ENCODE measurements at places on chromosomes 7 and 10.

DNA sequence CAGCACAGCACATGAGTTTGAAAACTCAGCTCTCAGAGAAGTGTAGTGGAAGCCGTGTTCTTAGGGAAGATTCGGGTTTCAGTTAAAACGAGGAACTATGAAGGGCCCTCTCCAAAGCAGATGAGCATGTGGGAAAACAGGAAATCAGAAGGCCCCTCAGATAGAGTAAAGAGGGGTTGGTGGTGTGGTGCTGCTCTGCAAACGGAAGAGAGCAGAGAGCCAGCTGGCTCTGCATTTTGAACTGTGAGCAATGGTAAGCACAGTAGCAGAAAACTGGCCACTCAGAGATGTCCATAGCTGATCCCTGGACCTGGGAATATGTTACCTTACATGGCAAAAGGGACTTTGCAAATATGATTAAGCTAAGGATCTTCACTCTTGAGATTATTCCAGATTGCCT is 27.9 kb upstream of the CUL1 start:
- DNase-seq = no peak

- DNase-seq = no peak
Measured at GRCh38 chr10:75427951-75428350, 3.5 kb upstream of the LRMDA start.

- DNase-seq = no peak
Measured at GRCh38 chr7:9307131-9307530, 873.7 kb downstream of the NXPH1 start.

- no peak for DNase-seq
Measured at GRCh38 chr7:90710466-90710850, 114.3 kb downstream of the CDK14 start.

DNA sequence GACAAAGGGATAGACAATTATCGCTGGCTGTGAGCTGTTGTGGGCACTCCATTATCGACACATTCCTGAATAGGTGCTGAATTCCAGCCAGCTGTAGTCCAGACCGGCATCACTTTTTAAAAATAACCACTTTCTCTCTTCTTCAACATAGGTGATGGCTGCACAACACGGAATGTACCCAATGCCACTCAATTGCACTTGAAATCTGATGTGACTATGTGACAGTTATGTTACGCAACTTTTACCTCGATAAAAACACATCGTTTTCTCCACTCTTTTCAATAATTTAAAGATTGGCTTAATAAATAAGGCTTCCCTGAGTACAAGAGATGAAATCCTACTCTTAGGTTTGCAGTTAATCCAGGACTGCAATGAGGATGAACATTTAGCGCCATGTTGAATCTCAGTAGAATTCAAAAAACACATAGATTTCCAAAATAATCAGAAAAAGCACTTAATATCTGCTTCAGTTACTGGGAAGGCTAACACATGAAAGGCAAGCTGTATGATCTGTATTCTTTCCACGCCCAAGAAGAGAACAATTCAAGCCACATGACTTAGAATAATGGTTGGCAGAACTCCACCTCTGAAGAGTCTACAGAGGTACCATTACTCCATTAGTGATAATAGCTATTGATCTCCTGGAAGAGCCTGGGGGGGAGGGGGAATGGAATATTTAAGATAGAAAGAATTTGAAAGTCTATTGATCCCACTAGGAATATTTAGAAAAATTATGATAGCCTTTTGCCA is 3.6 kb downstream of the YWHAG start:
- no peak for DNase-seq

DNA sequence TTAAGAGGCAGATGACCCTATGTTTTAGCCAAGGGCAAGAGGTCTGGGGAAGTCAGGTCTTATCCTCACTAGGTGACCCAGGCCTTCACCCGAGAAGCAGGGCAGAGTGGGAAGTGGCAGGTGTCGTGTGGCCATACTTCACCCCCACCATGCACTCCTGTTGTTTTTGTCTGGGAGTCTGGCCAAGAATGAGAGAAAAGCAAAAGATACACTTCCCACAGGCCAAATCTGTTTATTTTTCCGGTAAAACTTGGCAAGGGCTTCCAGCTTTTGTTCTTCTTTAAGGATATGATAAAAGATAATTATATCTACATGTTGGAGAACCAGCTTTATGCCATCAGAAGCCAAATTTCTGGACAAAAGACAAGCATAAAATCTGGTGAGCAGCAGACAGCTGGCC is 137.4 kb upstream of the CDC14C start:
- no peak for DNase-seq

DNA sequence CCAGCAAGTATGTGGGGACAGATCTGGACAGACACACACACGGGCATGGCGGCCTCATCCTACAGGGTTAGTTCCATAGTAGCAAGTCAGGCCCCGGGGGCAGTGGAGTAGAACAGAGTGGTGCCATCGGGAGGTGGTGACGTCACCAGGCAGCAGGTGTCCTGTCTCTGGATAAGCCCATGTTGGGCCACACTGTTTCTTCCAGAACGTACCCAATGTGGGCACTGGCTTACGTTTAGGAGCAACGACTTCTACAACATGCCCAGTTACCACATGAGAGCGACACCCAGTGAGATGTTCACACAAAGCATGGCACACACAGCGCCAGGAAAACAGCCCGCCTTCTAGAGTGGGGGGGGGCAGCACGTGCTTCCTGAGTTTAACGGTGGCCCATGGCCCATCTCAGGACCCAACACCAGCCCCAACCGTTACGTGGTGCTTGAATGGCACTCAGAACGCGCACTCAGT is 67.8 kb downstream of the CTBP2 start:
- no peak for DNase-seq

DNA sequence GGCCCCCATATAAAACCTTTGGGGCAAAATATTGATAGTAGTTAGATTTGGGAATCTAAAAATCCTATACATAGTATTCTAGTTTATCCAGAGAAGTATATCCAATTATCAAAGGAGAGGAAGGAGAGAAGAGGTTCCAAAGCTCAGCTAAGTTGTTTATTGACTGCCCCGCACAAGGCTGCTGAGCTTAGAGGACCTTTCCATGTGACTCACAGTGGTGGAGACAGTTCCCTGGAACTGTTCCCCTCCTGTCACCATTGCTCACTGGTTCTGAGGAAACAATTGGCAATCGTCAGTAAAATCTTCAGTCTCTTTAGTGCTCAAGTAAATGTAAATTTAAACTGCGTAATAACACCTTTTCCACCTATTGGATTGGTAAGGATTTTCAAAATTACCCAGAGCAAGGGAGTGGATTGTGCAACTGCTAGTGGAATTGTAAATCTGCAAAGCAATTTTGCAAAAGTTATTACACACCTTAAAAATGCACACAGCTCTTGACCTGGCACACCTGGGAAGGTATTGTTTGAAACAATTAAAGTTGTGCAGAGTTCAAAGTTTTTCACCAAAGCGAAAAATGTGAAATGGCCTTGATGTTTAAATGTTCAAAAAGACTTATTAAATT is 63.1 kb downstream of the EEPD1 start:
- no peak for DNase-seq

DNA sequence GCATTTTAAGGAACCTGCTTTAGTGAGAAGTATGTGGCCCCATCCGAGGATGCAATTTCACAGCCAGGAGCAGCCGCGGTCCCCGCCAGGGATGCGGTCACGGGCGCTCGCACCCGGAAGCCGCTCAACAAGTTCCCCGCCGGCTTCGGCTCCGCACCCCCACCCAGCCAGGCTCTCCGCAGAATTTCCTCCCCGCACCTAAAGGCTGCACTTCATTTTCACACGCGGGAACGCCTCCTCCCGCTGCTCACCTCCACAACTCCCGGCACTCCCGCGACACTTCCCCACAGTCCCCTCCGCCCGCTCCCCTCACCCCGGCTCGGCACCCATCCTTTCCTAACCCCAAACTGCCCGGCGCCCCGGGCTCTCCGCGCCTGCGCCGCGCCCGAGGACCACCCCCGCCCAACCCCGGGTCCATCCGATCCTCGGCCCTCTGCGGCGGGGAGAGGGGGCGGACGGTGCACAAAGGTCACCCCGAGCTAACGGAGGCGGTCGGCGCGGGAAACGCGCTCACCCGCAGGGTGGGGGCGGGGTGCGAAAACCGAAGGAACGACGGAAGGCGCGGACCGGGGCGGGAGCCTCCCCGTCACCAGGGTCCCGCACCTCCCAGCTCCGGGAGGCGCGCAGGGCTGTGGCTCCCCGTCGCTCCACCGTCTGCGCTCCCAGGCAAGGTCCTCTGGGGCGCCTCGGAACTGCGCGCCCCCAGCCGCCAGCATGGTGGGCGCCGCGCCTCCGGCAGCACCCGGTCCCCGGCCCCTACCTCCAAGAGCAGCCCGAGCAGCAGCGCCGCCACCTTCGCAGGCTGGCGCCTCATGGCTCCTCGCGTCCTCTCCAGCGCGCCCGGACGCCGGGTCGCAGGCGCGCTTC is 558 bp downstream of the VOPP1 start:
- DNase-seq = peak; percentile 25

DNA sequence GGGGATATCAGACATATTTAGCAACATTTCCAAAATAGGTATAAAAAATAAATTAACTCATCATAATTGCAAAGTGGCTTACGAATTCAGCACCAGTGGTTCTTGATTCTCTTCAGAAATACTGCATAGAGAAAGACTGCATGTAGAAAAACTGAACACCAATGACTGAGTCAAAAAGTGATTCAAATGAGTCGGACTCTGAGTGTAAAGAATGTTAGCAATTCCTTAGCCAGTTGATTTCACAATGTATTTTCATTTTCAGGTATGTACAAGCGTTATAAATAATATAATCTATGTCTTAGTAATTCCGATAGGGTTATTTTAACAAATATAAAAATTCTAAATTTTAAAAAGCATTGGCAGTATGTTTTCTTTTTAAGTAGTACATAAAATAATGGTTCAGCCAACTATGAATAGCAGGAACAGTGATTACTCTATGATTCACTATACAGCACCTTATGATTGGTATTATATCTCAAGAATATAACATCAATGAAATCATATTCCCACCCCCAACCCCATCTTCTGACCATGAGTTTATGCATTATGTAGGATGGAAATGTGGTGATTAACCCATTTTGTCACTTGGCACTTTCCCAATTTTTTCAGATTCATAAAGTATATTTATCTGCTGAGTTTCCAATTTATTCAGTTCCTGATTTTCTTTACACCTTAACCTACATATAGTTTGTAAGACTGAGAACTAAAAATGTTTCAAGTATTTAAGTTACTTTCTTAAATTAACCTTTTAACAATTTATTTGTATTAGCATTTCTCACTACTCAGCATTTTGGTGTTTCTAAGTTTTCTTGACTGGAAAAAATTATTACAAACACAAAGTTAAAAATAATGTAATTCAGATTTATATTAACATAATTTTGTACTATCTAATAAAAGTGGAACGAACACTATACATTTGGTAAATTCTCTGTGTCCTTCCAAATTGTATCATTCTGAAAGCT is 33.9 kb downstream of the DNAJC1 start:
- no peak for DNase-seq

GRCh38 chr7:85306115-85306514 is 119.3 kb upstream of the SEMA3D start:
- no peak for DNase-seq

DNA sequence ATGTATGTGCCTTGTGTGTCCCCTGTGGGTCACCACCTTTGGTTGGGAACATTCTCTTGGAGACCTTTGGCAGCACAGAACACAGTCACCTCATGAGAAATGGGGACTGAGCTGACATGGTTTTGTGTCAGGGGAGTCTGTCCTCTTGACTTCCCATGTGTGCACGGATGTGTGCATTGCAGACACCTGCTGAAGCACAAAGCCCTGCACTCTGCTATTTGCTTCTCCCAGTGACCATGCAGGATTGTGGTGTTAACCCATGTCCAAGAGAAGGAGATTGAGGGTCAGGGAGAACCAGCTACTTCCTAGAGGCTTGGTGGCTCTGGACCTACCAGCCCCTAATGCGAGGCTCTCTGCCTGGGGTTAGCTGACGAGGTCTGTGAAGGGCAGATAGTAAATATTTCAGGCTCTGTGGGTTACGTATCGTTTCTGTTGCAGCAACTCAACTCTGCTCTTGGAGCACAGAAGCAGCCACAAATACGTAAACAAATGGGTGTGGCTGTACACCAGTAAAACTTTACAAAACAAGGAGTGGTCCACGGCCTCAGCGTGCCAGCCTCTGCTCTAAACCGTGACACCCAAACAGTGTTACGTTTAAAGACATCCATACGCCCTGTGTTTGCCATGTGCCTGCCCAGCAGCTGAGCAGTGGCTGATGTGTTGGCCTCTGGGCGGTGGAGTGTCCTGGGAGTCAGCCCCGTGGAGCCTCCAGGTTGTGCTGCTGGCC is 51.7 kb downstream of the ADCY1 start:
- no peak for DNase-seq

DNA sequence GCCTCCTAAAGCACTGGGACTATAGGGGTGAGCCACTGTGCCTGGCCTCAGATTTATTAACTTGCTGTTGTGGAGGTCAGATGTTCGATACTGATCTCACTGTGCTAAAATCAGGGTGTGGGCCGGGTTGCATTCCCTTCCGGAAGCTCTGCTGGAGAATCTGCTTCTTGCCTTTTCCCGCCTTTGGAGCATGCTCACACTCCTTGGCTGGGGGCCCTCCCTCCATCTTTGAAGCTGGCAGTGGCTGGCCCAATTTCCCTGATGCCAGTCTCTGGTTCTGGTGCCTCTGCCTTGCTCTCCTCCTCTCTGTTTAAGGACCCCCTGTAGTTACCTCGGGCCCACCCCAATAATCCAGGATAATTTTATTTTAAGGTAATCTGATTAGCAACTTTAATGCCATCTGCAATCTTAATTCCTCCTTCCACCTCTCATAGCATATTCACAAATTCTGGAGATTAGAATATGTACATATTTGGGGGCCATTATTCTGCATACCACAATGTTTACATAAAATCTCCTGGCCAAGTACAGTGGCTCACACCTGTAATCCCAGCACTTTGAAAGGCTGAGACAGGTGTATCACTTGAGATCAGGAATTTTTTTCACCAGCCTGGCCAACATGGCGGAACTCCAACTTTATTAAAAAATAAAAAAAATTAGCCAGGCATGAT is 7.9 kb upstream of the PITRM1 start:
- no peak for DNase-seq

- DNase-seq = no peak
Measured at GRCh38 chr7:96676919-96677318, 32.7 kb downstream of the SEM1 start.

DNA sequence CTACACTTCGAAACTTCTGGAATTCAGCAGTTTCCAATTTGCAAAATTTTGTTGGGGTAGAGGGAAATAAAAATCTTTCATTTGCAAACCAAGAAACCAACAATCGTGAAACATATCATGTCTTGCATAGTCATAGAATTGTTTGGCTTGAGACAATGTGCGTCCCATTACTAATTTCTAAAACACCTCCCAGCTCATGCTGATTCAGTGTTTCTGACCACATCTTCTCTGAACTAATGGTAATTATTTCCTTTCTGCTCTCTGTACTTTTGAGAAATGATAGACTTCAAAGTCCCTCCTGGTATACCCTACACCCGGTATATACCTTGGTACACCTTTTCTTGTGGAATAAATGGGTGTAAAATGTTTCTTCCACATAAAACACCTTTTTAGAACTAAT is 41.8 kb upstream of the TSPAN13 start:
- no peak for DNase-seq

DNA sequence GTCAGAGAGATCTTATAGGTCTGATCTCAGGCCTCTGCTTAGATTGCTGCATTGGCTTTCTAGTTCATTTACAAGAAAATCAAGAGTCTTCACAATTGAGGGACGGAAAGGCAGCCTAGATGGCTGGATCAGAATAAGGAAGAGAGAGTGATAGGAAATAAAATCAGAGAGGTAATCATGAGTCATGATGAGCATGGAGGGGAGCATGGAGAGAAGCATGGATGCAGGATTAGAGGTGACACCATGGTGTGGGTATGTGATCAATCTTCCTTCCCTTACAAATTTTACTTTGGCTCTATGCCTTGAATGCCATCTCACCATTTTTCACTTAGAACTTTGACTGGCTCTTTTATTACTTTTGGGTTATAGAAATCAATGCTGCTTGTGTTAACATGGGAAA is 1.4 kb downstream of the BCCIP start:
- no peak for DNase-seq

Measured in stimulated activated CD4-positive, alpha-beta T cell treated with anti-CD3 and anti-CD28 coated beads, Interleukin-15, amount 100 ng/mL, for 1 hour (primary cell).